ENCODE measurements at places on chromosomes 4 and X.

GRCh38 chr4:158490629-158491028 lies 31.1 kb upstream of the RXFP1 start:
- no peak for DNase-seq

DNA sequence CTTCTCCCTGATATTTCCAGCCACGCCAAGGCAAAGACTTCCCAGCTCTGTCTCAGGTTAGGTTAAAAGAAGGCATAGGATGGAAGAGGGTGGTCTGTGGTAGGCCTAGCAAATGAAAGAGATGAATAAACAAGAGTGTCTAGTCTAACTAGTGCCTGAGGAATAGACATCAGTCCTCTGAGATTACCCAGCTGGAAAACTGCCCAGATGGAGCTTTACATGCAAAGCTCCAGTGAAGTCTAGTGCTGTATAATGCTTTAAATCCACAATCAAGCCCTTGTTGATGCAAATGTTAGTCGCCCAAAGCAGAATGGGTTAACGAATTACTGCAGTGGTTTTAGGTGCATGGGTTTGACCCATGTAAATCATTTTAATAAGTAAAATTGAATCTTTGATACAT lies 24.8 kb upstream of the GUCY1B1 start:
- DNase-seq, result no peak

GRCh38 chr4:95181243-95181995 lies 367.4 kb downstream of the UNC5C start:
- DNase-seq, result no peak

DNA sequence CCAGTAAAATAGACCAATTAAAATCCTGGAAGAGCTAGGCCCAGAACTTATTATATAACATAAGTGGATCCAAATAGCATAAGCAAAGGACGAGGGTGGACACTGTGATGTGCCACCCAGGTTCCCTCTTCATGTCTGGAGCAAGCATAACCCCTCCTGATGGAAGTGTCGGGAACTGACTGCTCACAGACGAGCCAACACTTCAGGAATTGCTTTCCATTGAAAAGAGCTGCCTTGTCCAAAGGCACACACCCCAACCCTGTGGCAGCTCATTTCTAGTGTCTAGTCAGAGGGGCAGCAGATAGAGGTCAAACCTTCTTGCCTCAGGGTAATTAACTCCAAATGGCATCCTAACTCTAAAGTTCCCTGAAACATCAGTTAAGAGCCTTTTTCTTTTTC lies 15.3 kb downstream of the DDIT4L start:
- DNase-seq, result no peak

GRCh38 chr4:82380344-82380743 lies 6.6 kb upstream of the HNRNPD start:
- no peak for DNase-seq

DNA sequence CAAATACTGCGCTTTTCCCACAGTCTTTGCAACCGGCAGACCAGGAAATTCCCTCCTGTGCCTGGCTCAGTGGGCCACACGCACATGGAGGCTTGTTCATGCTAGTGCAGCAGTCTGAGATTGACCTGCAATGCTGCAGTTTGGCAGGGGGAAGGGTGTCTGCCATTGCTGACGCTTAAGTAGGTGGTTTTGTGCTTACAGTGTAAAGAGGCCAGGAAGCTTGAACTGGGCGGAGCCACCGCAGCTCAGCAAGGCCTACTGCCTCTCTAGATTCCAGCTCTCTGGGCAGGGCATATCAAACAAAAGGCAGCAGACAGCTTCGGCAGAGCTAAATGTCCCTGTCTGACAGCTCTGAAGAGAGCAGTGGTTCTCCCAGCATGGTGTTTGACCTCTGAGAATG lies 390.5 kb upstream of the TECRL start:
- DNase-seq, result no peak

GRCh38 chrX:1274786-1275185 lies 6.2 kb downstream of the CSF2RA start:
- no peak for DNase-seq

All from activated CD4-positive, alpha-beta T cell treated with anti-CD3 and anti-CD28 coated beads, Interleukin-2, amount 50 U/mL, for 1 hour (primary cell).